ENCODE measurements at places on chromosomes 3 and 15.

DNA sequence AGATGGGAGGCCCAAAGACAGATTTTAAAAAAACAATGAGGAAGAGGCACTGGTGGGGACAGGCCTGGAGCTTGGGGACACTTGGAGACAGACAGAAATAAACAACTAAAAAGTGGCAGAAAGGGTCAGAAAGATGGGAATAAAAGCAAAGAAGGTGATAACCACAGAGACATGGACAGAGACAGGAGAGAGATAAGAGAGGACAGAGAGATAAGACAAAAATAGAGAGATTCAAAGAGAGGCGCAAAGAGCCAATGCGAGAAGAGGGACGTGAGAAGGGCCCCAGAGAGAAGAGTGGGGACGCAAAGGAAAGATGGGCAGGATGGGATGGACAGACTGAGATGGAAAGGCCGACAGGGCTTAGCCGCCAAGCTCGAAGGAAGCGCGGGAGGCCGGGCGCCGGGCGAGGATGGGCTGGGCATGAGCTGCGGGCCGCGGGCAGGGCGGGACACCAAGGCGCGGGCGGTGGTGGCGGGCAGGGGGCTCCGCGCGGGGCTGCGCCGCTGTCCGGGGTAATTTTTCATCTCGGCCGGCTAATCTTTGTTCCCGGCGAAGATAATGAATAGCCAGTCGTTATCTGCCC lies 3.1 kb upstream of the GATA2 start:
- no peak for DNase-seq

GRCh38 chr3:165751637-165752036 lies 85.6 kb downstream of the BCHE start:
- DNase-seq: no peak

DNA sequence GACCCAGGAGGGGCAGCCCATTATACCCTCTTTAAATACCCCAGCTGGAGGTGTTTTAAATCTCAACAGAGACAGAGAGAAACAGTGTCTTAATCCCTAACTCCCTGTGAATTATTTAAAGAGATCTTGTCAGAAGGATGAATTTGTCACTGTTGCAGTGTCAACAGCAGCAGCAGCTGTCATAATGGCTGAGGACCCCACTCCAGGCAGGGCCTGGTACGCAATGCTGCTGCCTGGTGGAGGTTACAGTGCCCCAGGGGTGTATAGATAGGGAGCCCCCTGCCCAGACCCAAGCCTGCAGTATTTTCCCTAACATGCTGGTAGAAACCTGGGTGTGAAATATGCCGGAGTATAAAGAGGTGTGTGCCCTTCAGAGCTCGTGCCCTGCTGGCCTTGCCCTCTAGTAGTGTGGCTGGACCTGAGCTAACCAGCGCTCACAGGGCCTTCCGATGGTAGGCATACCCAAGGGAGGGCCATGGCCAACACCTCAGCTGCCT lies 143.0 kb downstream of the EPHB1 start:
- DNase-seq: no peak

DNA sequence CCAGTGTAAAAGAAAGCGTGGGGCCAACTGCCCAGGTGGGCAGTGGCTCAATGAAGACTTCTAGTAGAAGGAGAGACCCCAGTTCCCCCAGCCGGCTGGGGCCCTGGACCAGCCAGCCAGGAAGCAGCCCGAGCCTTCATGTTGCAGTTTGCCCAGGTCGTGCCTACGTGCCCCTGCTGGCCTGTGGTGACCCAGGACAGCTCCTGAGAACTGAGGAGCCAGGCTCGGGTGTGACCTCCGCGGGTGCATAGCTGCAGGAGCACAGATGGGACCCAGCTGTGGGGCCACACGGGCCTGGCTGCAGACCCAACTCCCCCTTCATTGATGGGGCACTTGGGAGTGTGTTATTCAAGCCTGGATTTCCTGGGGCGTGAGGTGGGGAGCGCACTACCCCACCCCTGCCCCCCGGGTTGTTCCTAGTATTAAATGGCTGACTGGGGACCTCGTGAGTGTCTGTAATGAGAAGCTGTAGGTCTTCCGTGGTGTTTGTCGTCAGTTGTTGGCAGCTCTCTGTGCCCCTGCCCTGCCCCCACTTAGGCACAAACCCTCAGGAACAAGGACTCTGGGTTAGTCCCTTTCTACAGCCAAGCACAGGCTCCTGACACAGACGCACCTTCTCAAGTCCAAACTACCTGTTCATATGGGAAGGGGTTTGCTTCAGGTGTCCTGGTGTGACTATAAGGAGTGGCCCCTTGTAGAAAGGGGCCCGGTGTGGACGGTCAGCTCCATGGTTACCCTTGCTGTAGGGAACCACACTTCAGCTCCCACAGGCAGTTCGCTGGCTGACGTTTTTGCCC lies 39.1 kb downstream of the IDH2 start:
- no peak for DNase-seq

- no peak for DNase-seq
Measured at GRCh38 chr15:88378188-88378637, 89.0 kb downstream of the MRPL46 start.

DNA sequence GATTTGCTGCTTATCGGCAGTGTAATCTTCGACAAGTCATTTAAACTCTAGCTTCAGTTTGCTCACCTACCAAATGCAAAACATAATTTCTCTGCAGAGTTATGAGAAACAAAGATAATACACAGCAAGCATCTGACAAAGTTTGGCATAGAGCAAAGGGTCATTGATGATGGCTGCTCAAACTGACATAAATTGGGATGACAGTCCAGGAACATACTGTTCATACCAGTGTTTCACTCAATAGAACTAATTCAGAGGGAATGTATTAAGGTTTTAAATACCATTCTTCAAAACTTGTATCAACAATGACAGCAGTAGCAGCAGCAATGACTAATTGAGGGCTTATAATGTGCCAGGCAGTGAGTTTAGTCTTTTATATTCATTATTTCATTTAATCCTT lies 137.6 kb downstream of the SPATA16 start:
- no peak for DNase-seq

GRCh38 chr3:65999606-66000005 lies 39.1 kb downstream of the MAGI1 start:
- DNase-seq: no peak

All from stimulated activated CD8-positive, alpha-beta memory T cell treated with anti-CD3 and anti-CD28 coated beads, Interleukin-7, amount 100 ng/mL, for 1 hour (primary cell).